ENCODE measurements at places on chromosomes 11 and 22.
A peak's percentile ranks its signal among the peaks of the same experiment; 100 is the strongest.

DNA sequence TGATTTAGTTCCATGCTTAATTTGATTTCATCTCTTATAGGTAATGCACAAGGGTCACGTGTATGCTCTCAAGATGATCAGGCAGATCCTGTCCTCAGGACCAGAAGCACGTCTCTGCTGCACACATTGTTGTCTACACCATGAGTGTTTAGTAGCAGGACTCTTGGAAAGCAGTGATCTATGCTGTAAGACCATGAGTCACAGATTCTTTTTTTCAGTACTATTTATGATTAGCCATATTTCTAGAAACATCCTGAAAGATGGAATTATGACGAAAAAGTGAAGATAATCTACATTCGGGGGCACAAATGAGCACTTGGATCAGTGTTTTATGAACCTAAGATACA, 29.6 kb downstream of the ZBED4 start:
- no peak for DNase-seq

DNA sequence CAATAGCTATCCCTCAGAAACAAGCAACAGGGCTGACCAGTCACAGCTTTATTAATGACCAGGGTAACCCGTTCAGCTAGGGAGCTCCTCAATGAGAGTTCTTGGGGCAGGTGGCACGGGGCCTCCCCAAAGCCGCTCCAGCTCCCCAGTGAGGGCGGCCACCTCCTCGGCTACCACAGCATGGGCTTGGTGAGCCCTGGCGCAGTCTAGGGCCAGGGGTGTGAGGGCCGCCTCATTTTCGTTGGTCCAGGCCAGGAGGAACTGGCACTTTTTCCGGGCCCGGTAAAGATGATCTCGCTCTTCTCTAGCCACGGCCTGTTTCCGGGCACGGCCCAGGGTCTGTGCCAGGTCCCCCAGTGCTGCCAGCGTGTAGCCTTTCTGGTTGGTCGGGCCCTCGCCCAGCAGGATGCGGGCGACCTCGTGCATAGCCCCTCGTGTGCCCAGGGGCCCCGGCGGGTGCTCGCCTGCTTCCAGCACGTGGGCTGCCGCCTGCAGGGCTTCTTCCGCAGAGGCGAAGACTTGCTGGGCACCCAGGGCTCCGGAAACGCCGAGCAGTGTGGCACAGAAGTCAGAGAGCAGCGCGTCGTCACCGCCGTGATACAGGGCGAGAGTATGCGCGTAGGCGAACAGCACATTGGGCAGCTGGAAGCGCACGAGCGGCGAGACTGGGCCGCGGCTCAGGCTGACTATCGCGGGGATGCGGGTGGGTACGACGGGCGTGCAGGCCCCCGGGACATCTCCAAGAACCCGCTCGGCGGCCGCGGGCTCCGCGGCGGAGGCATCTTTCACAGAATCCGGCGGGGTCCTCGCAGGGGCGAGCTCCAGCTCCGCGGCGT, 913 bp downstream of the ZNHIT2 start:
- no peak for DNase-seq

DNA sequence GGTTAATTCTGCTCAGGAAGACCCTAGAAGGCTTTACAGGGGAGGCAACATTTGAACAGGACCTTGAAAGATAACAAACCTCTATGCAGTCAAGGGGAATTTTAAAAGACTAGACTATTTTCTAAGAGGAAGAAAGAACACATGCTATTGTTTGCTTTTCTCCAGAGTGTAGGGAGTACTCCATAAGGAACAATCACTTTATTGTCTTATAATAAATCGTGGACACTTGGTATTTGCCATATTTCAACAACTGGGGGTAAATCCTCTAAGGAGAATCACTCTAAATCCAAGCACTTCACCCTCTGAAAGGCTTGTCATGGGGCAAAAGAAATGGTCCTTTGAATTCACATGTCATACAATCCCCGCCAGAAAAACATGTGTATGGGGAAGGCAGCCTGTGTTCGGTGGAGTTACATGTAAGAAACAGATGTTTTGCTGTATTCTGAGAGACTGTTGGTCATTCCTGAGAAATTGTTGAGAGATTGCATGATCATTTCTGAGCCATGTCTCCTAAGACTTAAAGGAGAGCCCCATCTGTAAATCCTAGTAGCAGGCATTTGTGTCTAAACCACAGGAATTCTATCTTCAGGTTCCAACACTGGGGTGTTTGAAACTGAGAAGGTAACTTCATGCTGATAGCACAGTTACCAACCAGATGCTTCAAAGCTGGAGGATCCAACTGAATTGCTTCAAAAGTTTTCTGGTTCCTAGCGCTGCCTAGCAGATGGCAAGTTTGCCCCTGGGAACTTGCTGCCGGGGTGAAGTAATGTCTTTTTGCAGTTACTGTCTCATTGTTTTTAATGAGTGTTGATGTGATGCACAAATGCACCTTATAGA, 66.8 kb downstream of the FZD4 start:
- DNase-seq, result peak; percentile 10

GRCh38 chr22:46737976-46738646, at the start of gene CERK:
Gene CERK, minus strand, starts transcription at chr22:46738252. Its CDS starts 104 bp downstream, at chr22:46738148.
- DNase-seq, result no peak

GRCh38 chr11:72856065-72856464, 41.9 kb downstream of the ATG16L2 start:
- no peak for DNase-seq

GRCh38 chr22:35443790-35444684, 44.1 kb downstream of the MCM5 start:
- no peak for DNase-seq

- DNase-seq, result peak; percentile 18
These were observed 26.3 kb downstream of the RGL4 start for GRCh38 chr22:23716811-23717801.

DNA sequence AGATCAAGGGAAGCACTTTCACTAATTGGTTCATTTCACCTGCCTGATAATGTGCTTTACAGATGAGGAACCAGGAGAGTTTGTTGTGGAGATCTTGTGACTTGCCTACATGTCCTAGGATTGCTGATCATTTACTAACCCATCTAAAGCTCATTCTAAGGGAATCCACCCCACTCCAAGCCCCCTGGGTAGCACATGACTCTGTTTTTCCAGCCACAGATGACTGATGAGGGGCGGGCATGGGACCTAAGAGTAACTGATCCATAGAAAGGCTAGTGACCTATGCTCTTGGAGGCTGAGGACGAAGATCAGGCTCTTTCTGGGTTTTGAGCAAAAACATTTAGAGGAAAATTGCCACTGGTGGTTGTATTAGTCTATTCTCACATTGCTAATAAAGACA, 378.1 kb downstream of the CADM1 start:
- DNase-seq, result peak; percentile 9

GRCh38 chr11:16133867-16134266, 222.5 kb downstream of the SOX6 start:
- DNase-seq, result no peak

- no peak for DNase-seq
These were observed at the start of gene LRRC75B for GRCh38 chr22:24592851-24593558. Gene LRRC75B, minus strand, starts transcription at chr22:24593073. Its CDS starts 34 bp downstream, at chr22:24593039.

DNA sequence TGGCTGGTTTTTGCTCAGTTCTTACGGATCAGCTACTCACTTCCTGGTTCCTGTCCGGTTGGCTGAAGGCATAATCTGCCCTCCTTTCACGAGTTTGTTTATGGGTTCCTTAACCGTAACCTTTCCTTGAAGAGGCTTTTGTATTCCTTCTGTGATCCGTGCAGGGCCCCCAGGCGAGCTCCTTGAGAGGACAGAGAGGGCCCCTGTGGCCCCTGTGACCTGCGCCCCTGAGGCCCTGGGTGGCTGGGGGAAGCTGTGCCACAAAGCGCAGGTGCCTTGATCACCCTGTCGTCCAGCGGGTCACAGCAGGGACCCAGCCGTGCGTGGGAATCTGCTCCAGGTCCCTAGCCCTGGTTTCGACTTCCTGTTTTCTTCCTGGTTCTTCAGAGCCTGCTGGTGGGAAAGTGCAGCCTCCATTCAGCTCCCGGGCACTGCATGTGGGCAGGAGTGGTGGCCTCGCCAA, 27.8 kb upstream of the FADD start:
- no peak for DNase-seq

DNA sequence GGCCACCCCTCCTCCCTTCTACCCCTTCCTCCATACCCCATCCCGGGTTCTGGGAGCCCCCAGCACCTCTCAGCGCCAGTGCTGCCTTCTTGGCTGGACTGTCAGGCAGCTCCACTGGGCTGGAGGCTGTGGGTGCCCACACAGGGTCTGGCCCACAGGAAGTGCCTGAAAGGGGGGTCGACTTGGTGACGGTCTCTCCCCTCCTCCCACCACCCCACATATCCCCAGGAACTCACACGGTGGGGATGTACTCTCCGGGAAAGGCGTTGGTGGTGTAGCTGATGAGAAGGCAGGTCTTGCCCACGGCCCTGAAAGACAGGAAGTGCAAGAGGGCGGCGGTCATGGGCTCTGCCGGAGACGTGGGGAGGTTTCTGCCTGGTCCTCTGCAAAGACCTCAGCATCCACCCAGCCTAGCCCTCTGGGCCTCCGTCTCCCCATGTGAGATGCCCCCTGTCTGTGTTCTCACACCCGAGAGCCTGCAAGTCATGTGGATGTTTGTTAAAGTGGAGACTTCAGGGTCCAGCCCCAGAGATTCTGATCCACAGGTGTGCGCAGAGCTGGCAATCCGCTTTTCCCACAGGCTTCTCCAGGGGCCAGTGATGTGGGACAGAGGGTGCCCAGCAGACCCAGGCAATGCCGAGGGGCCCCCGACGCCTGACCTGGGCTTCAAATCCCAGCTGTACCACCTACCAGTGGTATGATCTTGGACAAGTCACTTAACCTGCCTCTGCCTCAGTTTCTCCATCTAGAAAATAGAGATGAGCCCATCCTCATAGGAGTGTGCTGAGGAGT, 2.5 kb downstream of the RAC2 start:
- DNase-seq, result no peak

GRCh38 chr11:118001494-118001971, 15.3 kb downstream of the IL10RA start:
- no peak for DNase-seq

DNA sequence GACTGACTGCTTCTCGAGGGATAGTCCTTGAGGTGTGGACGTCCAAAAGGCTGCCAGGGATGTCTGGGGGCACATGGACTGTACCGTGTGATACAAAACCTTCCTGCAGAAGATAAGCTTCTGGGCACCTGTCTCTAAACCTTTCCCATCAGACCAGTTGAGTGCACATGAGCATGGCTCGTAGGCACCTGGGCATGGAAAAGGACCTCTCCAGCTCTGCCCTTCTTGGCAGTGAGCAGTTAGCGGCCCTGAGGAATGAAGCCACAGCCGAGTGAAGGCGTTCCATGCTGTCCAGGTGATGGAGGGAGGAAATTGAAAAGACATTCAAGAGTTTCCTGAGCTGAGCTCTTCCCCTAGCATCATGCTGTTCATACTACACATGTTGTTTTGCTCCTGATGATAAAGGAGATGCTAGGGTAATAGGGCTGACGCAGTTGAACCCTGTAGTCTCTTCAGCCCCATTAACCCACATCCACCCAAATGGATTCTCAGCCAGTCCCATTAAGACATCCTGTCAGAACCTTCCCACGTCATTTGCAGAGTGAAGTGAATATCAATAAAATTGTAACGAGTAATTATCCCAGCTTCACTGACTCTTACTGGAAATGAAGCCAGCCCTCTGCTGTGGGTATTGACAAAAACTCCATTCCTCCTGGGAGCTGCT, 138.6 kb downstream of the KIRREL3 start:
- DNase-seq, result no peak

DNA sequence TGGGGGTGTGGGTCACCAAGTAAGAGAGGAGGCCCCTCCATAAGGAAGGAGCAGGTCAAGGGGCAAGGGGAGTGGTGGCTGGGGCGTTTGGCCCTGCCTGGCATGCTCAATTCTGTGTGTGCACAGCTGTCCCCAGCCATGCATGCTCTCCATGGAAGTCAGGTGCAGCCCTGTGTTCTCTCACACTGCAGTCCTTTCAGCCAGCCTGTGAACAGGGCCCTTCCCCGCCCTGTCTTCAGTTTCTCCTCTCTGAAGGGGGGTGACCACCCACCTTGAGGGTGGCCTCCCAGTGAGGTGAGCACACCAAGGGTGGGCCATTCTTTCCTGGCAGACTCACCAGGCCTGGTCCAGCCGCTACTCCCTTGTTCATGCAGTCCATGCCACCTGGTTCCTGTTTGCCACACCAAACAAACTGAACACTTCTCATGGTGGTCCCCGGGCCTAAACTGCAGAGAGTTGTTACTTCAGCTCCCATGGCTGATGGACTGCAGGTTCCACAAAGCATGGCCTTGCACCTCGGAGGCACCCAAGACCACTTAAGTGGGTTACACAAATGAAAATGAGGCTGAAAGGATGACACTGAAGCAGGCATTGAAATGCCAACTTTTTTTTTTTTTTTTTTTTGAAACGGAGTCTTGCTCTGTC, 1.7 kb upstream of the CHCHD10 start:
- no peak for DNase-seq

- DNase-seq, result no peak
These were observed 298.3 kb downstream of the TBC1D22A start for GRCh38 chr22:47060718-47061117.

- DNase-seq, result no peak
These were observed 181.0 kb downstream of the TENM4 start for GRCh38 chr11:79259800-79260199.

- DNase-seq, result no peak
These were observed 53.4 kb downstream of the GAB2 start for GRCh38 chr11:78364128-78364751.

DNA sequence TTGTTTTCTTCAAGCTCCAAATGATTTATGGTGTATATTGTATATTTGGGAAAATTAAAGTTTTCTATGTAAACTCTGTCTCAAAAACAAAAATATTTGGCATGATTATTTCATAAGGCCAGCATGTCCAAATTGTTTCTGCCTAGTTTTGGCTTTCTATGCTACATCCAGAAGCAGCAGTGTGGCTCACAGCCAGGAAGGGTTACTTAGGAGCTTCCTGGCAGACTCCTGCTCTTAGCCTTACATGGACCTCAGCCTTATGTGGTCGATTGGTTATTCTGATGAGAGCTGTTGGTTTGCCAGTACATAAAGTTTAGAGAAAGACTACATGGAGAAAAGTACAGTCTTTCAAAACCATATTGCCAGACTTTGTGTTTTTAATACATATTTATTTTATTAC, 297.7 kb upstream of the FAT3 start:
- no peak for DNase-seq

DNA sequence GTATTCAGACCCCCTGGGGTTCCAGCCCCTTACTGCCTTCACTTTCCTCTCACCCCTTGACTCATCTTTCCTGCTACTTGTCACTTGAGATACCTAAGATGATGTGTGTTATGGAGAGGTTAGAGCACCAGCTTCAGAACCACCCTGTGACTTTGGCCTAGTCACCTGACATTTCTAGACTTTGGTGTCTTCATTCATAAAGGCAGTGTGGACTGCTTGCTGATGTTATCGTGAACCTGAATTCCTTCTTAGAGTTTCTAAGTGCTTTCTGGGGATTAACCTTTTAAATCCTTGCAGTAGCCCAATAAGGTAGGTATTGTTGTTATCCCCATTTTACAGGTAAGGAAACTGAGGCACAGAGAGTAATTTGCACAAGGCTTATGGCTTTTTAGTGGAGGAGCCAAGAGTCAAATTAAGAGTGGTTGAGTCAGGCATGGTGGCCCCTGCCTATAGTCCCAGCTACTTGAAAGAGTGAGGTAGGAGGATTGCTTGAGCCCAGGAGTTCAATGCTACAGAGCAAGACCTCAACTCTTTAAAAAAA, 5.1 kb upstream of the BBS1 start:
- DNase-seq, result no peak

GRCh38 chr11:127493330-127494022, 492.9 kb upstream of the KIRREL3 start:
- no peak for DNase-seq

GRCh38 chr11:13889552-13890249, 72.8 kb upstream of the SPON1 start:
- DNase-seq, result no peak

GRCh38 chr22:35274154-35274871, 17.0 kb downstream of the HMGXB4 start:
- DNase-seq, result no peak
